SK-N-DZ (cell line): ENCODE measurements at places on chromosomes 12 and 14.

GRCh38 chr12:47805417-47805816, 14.3 kb downstream of the HDAC7 start:
- no peak for DNase-seq

DNA sequence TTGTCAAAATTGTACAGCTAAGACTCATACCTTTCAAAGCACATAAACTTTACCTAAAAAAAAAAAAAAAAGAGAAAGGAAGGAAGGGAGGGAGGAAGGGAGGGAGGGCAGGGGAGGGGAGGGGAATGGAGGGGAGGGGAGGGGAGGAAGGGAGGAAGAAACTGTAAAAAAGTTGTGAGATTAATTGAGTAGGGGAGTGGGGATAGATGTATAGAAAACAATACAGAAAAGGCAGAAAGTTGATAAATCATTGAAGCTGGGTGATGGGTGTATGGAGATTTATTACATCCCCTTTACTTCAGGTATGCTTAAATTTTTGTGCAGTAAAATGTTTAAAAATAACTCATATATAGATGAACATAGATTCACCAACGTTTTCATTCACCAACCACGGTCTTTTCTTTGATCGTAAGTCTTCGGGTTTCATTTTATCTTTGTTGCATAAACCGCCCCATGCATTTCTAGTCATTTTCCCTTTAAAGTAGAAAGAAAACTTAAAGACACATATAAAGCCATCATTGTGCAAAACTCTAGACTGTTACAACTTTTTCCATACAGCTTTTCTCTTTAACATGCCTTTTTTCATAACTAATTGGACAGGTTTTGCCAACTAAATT, 191.2 kb upstream of the KRR1 start:
- DNase-seq = no peak

DNA sequence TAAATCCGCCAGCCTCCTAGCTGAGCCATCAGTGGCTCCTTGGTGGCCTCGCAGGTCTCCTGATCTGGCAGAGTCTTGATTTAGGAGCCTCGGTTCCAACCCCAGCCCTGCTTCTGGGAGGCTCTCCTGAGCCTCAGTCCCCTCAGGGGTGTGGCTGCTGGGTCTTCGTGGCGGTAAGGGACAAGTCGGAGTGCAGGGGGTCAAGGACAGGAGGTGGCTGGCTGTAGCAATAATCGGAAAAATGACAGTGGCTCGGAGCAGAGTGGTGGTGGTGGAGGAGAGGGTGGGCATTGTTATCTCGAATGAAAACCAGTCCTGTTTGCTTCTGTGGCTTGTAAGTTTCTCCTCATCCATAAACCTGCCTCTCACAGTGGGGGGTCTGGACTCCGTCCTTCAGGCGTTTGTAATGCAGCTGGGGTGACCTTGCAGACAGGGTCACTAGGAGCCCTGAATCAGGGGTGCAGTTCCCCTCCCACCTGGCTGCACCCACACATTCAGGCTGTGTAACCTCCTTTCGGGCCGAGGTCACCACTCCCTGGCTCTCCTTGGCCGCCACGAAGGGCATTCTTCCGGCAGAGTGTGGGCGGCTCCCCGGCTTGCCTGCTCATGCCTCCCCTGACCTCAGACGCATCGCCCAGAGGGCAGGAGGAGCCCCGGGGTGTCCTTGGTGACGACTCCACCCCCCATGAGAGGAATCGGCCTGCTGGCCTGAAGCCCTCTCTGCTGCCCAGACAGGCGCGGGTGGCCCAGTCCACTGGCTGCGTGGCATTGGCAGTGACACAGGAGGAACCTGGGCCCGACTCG, 8.1 kb downstream of the BCL7A start:
- no peak for DNase-seq

- no peak for DNase-seq
Measured at GRCh38 chr14:102362084-102362483, 606 bp downstream of the CINP start.

DNA sequence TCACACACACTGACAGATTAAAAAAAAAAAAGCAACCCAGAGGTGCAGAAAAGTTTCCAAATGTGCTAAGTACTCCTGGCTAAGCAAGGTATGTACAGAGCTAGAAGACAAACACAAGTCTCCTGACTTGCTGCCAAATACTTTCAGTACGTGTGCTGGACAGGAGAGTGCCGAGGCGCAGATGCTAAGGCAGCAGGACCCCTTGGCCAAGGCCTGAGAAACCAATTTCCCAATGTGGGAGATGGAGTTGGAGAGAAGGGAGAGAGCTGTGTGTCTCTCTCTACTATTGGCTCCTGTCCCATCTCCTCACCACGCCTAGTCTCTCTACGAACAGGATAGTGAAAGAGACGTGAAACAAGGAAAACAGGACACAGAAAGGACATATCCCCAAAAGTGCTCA, 5.3 kb downstream of the SPRYD3 start:
- DNase-seq = no peak

DNA sequence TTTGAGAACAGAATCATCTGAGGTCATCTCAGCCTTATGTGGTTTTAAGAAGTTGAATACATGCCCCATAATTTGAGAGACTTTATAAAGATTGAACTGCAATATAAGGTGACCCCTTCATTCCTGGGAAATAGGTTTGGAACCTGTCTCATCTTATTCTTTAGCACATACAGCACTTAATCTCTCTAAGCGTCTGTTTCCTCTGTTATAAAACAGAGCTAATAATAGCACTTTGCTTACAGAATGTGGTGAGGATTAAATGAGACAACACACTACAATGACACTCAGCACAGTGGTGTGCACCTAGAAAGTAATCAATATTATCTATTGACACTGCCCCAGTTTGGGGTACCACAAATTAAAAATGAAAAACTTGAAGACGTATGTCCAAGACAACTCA, 102.1 kb downstream of the DUSP6 start:
- no peak for DNase-seq

DNA sequence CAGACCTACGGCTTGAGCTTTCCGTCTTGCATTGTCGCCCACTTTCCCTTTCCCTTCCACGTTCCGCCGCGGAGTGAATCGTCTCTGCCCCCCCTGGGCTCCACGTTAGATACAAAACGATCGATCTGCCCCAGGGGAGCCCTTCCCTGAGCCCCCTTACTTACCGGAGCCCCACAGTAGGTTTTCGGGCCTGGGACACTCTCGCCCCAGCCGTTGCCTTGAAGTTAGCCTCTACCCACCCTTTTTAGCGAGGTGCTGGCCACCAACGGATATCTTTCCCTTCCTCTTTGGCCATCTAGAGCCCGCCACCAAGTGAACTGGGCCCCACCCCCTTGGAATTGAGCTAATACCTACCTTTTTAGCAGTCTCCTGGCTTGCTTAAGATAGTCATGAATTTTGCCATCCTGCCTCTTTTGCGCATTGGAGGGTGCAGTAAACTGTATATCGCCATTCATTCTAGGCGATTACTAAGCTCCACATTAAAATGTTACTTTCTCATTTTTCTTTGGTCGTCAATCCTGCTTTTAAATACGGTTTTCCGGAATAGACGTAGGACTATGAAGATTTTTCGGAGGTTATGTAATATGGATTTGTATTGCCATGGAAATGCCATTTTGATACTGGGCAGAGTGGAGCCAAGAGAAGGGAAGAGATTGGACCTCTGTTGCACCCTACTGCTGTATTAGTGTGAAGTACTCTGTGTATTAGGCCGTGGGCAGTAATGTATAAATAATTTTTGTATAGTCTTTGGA, 764 bp downstream of the RBM25 start:
- DNase-seq = no peak

GRCh38 chr12:51760231-51760630, 88.3 kb downstream of the FIGNL2 start:
- no peak for DNase-seq

DNA sequence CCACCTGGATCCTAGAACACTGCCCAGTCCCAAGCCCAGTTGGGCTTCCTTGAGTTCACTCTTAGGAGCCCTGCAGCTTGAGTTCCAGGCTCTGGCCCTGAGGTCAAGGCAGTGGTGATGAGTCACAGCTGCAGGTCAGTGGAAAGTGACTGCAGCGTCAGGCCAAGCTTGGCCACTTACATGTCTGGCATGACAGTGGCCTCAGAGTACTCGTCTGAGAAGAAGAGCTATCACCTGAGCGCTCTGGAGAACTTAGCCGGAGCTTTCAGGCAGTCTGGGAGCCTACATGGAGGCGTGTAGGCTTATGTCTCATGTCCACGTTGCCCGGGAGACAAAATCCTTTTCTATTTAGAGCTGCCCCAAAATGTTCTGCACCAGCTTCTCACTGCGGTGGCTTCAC, 75.6 kb downstream of the ARL6IP4 start:
- DNase-seq = no peak

GRCh38 chr14:70803321-70804310, 5.7 kb downstream of the MAP3K9 start:
- no peak for DNase-seq

GRCh38 chr14:65961004-65961403, 525.2 kb upstream of the CCDC196 start:
- no peak for DNase-seq

DNA sequence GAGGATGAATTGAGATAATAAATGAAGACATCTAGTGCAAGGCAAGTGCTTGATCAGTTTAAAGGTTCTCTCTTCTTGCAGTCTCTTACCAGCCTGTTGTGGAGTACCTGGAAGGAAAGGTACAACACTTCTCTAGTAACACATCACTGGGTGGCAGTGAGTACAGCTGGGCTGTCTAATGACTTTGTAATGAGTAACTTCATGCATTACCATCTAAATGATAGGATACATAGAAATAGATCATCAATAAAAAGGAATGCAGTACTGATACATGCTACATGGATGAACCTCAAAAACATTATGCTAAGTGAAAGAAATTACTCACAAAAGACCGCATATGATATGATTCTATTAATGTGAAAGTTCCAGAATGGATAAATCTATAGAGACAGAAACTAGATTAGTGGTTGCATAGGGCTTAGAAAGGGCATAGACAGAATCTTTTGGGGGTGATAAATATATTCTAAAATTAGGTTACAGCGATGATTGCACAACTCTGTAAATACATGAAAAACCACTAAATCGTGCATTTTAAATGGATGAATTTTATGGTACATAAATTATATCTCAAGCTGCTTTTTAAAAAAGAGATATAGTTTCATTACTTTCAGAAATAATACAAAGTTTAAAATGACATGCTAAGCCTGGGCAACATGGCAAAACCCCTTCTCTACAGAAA, 224.4 kb downstream of the CHST11 start:
- DNase-seq = no peak
